ENCODE measurements at places on chromosomes 11 and 22.
A peak's percentile ranks its signal among the peaks of the same experiment; 100 is the strongest.

DNA sequence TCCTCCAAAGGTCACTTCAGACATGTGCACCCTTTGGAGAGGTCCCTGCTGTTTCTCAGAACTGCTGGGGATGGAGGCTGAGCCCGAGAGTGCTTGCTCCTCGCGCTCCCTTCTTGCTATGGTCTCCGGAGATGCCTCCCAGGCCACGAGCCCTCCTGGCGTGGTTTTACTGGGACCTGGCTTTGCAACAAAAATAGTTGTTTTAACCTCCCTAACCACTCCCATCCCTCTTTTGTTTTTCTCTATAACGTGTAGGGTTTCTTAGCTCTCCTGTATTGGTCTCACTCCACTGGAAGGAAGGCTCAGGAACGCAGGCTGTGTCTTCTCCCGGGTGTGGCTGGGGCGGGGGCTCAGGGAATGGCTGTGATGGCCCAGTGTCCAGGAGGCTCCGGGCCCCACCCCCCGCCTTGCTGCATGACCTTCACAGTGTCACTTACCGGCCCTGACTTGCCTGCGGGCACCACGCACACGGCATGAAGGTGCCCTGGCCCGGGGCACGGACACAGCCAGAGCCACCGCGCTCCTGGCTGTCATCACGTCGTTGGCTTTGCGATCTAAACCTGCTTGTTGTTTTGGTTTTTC is 5.6 kb downstream of the PTDSS2 start:
- no peak for DNase-seq

- no peak for DNase-seq
These were observed 11.2 kb downstream of the MPPED1 start for GRCh38 chr22:43423046-43423445.

GRCh38 chr11:76667856-76668255 is 2.7 kb downstream of the LRRC32 start:
- no peak for DNase-seq

DNA sequence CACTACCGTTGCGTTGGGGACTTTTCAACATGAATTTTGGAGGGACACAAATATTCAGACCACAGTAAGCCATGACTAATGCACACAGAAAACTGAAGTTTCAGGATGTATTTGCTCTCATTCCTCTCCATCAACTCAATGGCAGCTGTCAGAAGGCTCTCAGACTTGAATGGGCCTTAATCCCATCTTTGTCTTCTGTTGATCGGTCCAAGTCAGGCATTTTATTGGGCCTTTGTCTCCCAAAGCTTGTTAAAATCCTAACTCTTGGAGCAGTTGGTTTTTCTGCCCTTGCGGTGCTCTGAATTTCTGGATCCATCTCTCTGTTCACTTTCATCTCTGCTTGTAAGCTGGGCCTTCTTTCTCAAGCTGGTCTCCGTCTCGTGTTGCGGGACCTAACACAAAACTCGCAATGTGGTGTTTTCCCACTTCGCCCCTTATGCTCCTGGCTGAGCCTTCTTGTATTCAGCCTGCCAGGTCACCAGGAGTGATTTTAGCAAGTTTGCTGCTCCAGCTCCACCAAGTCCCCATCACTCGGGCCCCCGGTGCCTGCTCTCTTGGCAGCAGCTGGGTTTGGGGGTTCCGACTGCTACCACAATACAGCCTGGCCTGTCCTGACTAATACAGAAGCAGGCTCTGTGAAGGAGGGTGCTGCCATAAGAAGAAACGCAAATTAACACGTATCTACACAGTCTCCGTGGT is 27.0 kb downstream of the TSPAN32 start:
- DNase-seq, result no peak

DNA sequence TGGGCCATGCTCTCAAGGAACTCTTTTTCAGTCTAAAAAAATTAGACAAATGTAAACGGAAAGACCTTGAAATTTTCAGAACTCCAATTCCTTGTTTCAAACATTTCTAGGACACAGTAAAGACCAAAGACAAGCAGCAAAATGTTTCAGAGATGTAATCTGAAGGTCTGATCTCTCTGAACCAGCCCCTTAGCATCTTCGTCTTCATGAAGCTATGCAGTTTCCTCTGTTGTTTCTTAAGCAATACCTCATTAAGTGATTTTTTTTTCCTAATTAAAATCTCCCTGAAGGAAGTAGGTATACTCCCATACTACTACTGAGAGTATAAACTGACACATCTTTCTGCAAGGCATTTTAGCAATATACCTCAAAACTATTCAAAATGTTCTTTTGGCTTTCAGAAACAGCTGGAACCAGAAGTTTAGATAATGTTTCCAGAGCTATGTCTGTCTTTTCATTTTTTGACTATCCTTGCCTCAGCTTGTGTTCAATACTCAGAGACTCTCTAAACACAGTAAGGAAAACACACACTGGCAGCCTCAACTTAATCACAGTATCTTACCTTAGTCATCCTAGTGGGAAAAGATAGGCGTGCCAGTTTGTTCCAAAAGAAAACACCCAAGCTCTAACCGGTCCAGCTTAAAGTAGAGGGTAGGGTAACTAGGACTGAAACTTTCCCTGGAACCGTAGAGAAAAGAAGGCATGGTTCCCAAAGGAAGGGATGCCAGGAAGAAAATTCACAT is 25.1 kb downstream of the SBF2 start:
- no peak for DNase-seq

DNA sequence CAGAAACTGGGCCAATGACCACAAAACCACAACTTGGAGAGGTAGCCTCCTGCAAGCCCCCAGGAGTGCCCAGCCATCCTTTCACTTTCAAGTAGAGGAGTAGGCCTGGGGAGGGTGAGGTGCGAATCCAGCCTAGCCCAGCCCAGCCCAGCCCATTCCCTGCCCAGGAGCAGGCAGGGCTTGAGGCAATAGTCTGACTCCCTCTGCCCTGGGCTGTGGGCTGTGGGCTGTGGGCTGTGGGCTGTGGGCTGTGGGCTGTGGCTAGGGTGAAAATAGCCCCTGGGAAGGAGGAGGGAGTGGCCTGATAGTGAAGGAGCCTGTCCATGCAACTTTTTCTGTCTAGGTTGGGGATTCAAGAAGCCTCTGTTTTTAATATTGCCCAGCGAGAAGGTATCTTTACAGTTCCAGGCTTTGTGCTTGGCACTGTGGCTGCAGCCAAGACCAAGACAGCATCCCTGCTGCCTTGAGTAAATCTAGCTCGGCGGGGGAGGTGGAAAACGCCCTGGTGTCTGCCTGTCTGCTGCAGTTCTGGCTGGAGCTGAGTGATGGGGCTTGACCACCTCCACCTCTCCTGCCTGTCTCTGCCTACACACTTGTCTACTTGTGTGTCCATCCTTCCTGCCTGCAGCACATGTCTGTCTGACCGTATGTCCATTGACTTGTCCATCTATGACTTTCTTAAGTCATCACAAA is 40.7 kb downstream of the LMO1 start:
- DNase-seq, result no peak

- no peak for DNase-seq
These were observed 75.5 kb downstream of the MRTFA start for GRCh38 chr22:40560994-40561515.

DNA sequence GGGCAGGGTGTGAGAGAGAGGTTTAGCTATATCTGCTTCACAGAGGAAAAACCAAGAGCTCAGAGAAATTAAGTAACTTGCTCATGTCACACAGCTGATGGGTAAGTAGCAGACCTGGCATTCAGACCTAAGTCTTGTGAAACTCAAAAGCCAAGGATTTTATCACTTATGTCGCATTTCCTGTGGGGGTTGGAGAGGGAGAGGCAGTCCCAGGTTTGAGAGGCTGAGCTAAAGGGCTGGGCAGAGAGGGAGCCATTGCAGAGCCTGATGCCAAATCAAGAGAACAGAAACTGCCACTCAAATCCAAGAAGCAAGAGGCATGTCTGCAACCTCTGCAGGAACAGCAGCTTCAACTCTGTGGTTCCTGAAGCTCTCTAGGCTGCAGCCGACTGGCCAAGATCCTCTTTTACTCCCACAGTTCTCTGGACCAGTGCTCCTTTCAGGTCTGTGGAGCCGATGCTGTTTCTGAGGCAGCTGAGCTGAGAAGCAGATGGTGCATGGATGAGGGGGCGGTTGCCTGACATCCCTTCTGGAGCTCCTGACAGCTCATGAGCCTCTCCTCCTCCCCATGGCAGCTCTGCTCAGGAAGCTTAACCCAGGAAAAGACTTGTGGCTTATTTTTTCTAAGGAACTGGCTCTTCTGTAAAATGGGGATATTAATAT is 47.6 kb upstream of the NAV2 start:
- DNase-seq, result no peak

- DNase-seq, result peak; percentile 76
These were observed 19.2 kb upstream of the TALDO1 start for GRCh38 chr11:727859-728748.

DNA sequence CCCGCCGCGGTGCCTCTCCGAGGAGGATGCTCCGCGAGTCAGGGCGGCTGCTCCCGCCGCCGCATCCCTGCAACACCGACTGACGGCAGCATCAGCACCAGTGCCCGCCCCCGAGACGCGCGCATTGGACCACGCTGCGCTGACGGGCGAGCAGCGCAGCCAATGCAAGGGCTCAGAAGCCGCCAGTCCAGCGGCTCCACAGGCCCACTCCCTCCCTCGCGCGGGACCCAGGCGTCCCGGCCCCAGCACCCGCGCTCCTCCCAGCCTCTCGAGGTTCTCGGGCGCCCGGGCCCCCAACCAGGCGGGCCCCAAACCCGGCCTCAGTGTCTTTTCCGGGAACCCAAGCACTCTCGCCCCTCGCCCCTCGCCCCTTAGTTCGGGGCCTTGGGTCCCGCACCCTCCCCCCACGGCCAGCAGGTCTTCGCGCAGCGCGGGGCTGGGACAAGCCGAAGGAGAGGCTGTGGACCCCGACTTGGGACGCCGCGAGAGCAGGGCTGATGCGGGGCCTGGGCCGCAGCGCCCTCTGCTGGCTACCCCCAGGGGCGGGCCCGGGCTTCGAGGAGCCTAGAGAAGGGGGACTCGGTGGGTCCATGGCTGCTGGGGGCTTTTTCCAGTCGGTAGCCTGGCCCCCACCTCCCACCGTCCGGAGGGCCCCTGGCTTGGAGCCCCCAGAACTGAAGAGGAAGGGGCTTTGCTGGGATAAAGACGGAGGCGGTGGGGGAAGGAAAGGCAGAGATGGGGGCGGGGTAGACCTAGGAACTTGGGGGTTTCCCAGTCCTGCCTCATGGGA is at the start of gene NRXN2:
TSS of gene NRXN2 (minus strand) at position 81 of the 790 bp plus-strand sequence. CDS start 9,498 bp downstream, outside the sequence.
- DNase-seq, result peak; percentile 73

- DNase-seq, result no peak
These were observed 33.1 kb downstream of the TRIM66 start for GRCh38 chr11:8649361-8649760.

DNA sequence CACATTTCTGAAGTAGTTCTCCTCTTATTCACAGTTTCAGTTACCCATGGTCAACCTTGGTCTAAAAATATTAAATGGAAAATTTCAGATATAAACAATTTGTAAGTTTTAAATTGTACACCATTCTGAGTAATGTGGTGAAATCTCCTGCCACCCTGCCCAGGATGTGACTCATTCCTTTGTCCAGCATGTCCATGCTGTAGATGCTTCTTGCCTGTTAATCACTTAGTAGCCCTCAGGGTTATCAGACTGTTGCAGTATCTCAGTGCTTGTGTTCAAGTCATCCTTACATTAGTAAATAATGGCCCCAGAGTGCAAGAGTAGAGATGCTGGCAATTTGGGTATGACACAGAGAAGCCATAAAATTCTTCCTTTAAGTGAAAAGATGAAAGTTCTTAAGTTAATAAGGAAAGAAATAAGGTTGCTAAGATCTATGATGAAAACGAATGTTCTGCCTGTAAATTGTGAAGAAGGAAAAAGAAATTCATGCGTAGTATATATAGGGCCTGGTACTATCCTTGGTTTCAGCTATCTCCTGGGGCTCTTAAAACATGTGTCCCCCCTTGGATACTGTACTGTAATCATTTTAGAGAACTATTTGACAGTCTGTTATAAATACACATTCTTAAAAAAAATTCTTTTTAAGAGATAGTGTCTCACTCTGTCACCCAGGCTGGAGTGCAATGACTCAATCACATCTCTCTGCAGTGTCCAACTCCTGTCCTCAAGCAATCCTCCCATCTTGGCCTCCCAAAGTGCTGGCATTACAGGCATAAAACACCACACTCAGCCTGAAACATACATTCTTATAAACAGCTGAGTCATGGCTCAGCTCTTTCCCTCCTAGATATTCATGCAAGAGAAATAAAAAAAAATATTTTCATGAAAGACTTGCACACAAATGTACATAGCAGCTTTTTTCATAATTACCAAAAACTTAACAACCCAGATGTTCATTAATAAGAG is 31.3 kb downstream of the MTNR1B start:
- no peak for DNase-seq

GRCh38 chr11:28697920-28698827 is 590.0 kb downstream of the METTL15 start:
- no peak for DNase-seq

DNA sequence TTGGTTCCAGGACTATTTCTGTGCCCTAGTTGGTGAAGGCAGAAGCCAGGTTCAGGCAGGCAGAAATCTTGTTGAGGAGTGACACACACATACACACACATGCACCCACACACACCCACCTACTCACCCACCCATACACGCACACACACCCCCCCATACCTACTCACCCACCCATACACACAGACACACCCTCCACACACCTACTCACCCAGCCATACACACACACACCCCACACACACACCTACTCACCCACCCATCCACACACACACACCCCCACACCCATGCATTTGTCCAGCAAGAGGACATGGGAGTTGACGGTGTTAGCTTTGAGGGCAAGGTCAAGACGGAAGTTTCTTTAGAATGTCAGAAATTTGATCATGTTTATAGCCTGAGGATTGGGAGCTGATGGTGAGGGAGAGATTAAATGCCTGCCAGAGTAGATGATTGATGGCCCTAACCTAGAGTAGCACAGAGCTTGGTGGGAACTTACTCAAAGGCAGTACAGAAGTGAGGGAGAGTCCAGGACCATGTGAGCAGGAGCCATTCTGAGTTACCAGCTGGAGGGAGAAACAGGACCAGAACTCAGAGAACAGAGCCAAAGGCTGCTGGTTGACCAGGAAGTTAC is 68.9 kb downstream of the CYB5R2 start:
- no peak for DNase-seq

DNA sequence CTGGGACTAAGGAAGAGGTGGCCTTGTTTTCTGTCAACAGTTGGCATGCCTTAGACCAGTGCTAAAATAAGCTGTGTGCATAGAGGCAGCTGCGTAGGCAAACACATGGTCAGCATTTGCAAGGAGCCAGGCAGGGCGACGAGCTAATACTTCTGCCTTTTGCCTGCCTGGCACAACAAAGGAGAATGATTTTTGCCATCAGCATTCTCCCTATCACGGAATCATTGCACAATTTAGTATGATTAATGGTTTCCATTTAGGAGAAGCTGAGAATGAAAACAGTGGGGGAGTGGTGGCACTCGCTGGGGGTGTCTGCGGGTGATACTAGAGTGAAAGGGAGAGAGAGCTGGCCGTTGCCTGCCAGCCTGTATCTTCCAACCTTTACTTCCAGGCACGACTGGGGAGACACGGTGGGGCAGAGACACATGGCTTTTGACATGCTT is 336.0 kb downstream of the CADM1 start:
- no peak for DNase-seq

Measured in activated T-cell treated with anti-CD3 and anti-CD28 coated beads for 4 hours (primary cell).